ENCODE measurements at places on chromosomes 6 and 20.

DNA sequence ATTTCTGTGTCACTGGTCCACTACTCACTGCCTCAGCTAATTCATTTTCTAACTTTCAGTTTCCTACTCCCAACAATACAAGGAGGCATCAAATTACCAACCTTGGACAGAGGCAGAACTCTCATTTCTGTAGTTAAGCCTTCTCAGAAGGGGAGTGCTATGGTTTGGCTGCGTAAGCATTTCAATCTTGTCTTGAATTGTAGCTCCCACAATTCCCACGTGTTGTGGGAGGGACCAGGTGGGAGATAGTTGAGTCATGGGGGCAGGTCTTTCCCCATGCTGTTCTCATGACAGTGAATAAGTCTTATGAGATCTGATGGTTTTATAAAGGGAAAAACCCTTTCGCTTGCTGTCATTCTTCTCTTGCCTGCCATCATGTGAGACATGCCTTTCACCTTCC is 22.9 kb downstream of the HLA-DRA start:
- no peak for DNase-seq

GRCh38 chr20:46129955-46130481 is 11.9 kb downstream of the CD40 start:
- no peak for DNase-seq

DNA sequence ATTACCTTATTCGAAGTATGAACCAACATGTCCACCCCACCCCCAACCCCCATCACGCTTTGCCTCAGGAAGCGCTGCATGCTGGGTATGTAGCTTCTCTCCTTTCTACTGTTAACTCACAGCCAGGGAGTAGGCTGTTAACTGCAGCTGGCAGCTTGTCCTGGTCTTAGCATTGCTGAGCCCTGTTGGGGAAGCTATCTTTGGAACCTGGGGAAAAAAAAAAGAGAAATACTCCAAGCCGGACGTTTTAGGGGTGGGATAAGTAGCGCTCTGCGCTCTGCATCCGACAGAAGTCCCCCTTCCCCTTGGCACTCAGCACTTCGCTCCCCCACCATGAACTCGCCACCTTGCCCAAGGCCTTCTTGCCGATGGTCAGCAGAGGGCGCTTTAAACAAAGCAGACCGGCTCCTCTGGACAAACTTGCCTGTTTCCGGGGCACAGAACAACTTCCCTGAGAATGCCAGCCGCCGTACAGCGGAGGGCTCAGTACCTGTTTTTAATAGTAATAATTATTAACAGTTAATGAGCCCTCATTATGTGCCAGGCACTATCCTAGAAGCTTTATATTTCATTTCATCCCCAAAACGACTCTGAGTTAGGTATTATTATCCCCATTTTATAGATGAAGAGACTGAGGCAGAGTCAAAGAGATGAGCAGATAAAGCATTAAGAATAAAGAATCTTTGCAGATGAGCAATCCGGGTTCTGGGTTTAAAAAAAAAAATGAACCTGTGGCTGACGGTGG is 35.2 kb upstream of the MDFI start:
- no peak for DNase-seq

GRCh38 chr6:13362412-13362811 is 34.1 kb upstream of the TBC1D7 start:
- DNase-seq = no peak

- no peak for DNase-seq
These were observed 721.6 kb downstream of the KIF16B start for GRCh38 chr20:15851576-15852215.

DNA sequence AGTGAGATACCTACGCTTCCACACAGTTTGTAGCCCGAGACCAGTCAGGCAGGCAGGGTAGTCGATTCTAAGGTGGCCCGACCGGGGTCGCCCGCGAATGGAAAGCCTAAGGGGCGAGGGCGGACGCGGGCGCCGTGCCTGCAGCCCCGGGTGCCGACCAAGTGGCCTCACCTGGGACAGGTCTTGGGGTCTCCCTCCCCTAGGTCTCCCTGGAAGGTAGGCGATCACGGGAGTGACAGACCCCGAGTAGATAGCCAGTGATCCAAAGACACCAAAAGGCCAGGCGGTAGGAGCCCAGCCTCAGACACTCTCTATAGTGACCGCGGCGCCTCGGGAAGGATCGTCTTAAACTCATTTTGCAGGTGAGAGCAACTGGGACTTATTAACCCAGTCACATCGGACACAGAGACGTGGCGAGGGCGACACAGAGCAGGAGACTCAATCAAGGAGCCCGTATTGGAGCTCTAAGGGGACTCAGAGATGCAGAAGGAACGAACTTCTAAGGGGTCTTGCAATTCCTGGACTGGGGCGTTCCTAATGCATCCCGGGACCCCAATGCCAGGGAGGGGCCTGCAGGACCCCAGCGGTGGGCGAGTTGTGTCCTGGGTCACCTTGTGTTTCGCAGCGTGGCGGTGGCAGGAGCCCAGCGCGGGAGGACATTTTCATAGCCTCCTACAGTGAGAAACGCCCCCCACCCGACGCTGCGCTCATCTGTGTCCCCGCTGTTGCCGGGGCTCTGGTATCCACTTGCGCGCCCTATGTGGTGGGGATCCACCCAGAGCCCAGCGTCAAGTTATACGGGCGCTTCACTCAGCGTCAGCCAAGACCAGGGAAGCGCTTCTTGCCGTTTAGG is 2.1 kb upstream of the VSX1 start:
- no peak for DNase-seq

DNA sequence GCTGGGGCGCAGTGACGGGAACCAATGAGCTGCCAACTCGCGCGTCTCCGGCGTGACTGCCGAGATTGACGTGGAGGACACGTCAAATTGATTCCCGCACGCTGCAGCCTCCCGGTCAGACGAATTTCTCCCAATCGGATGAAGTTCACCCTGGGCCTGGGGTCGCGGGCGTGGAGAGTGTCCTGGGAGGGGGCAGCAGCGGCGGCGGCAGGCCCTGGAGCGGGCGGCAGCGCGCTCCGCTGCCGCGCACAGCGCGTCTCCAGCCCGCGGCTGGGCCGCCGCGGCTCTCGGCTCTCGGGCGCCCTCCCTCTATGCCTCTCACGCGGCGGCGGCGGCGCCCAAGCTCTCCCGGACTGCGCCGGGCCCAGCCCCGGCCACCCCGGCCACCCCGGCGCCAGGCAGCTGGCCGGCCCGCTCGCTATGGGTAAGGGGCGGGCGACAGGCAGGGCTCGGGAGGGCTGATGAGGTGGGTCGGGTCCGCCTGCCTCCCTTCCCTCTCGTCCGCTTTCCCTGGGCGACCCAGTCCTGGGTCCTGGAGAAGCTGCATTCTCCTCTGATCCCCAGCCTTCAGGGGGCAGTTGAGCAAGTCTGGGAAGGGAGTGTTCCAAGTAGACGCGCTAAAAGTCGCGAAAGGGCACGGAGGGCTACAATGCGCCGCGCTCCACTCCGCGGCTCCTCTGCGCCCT is at the start of gene PAX1:
PAX1 (plus strand) TSS at position 90 of the 686 bp plus-strand sequence; CDS start at position 139, 49 bp downstream.
- no peak for DNase-seq

- DNase-seq = no peak
These were observed 100.3 kb downstream of the REV3L start for GRCh38 chr6:111382476-111383294.

DNA sequence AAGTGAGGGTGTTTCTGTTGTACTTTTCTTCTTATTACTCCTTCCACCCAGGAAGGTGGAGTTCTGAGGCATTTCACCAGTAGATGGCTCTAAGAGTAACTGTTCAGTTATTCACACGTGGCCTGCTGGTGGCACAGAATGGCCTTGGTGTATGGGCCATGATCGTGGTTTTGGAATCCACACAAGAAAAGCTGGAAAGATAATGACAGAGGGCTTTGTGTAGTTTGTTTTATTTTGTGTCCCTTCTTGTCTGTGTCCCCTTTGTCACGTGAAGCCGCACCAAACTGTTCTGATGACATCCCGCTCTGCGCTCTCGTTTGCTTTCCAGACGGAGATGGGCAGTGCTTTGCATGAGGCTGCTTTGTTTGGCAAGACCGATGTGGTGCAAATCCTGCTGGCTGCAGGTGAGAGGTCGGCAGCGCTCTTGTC is 93.4 kb downstream of the ANKS1A start:
- DNase-seq = no peak

DNA sequence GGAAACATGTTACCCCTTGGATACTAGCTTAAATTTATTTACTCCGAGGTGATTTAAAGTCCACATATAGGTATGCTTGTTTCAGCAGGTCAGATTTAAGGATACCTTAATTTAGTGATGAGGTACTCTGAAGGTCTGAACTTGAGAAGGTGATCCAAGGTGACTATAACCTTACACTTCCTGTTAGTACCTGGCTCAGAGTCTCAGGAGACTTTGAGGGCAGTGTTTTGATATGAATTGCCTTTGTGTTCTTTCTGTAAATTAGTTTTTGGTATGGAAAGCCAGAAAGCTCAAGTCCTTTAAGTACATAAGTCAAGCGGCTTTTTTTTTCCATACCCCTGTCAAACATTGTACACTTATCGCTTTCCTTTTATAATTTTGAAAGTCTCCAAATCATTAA is 489.0 kb downstream of the CDKAL1 start:
- DNase-seq = no peak

- no peak for DNase-seq
These were observed 166.0 kb upstream of the PROKR2 start for GRCh38 chr20:5482791-5483190.

GRCh38 chr6:16286151-16286522 is 47.8 kb downstream of the GMPR start:
- DNase-seq = no peak

DNA sequence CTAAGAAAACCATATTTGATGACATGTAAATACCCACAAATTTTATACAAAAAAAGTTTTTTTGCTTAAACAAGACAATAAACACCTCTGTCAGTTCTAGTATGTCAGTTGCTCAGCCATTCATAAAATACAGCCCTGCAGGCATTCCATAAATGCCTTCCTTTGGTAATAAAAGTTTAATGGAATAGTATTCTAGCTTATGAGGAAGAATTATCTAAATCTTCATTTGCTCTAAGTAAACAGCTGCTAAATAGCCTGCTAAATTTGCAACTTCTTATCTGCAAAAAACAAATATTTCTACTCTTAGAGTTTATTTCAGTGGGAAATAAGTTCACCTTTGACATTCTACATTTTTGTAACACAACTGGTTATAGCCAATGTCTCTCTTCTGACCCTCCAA is 108.8 kb downstream of the SMLR1 start:
- DNase-seq = no peak

DNA sequence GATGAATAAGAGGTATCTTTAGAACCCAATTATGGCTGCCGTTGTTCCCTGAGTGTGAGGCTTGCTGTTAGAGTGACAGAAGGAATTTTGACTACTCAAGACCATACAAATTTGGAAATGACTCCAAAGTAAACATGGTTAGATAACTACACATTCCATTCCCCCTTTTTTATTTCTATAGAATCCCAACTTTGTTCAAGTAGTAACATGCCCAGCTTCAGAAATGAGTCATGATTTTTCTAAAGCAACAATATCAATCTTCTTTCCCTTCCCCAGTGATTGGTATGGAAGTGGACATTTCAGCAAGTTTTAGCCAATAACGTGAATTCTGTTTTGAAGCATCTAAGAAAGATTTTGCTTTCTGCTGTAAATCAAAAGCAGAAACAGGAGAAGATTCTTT is 37.8 kb downstream of the HCRTR2 start:
- DNase-seq = no peak

GRCh38 chr6:25165177-25165576 is 114.0 kb upstream of the CARMIL1 start:
- DNase-seq = no peak

- no peak for DNase-seq
These were observed 56.8 kb downstream of the NCOA3 start for GRCh38 chr20:47558295-47559066.

Data from esophagus squamous epithelium (tissue), 5 donors.